ENCODE measurements at places on chromosomes 6 and 20.

GRCh38 chr6:156437121-156437879 is 339.9 kb upstream of the ARID1B start:
- DNase-seq: no peak

DNA sequence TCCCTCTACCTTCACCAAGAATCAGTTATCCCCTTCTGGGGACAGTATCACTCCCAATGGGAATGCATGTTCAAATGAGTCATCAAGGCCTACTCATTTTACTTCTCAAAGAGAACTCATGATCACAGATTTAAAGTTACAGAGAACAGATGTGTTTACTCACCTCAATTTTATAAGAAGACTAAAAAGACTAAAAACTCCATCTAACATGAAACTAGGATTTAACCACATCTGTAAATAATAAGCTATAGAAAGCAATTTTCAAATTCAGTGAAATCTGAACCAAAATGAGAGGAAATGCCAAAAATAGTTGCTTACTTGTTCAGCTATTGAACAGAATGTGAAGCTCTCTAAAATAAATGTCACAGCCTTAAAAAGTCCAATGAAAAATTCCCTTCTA is 300.1 kb upstream of the KCNQ5 start:
- DNase-seq: no peak

GRCh38 chr6:75331151-75331550 is 46.6 kb upstream of the TMEM30A start:
- DNase-seq: no peak

DNA sequence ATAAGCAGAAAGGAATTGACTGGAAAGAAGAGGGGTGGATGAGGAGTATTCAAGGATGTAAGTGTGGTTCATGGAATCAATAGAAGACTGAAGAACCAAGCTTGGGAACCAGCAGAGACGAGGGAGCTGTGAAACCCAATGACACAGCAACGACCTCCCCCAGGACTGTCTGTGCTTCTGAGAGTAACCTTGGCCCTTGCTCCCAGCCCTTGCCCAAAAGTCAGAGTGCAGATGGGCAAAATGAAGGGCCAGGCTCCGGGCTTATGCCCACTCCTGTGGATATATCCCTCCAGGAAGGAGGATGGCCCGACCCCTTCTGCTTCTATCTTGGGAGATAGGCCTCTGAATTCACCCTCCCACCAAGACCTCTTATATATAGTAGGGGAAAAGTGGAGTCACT is 24.9 kb downstream of the FAM50B start:
- no peak for DNase-seq

DNA sequence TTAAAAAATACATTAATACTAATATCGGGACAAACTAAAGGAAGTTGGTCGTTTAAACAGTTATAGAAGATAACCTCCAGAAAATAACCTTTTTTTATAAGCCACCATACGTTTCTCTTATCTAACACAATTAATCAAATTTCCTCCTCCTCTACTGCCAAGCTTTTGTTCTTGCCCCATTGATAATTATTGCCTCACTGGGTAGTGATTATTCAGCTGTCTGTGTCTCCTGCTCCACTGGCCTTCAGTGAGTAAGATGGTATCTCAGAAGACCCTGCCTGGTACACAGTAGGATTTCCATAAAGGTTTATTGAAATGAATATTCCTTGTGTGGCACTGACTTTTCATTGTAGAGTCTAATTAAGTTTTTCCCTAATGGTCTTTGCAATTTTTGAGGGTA is 165.5 kb upstream of the SCGN start:
- DNase-seq: no peak

GRCh38 chr6:149140137-149140909 is 177.2 kb upstream of the TAB2 start:
- no peak for DNase-seq

DNA sequence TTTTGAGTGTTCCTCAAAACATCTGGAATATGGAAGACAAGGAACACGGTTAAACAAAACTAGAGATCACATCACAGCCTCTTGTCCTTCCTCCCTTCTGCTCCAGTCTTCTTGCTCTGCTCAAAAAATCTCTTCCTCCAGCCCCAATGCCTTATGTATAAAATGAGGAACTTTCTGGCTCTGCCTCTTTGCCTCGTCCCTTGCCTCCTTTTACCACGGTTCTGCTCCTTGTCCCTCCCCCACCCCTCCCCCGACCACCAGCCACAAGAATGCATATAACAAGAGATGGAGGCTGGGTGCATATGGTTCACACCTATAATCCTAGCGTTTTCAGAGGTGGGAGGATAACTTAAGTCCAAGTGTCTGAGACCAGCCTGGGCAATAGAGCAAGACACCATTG is 43.6 kb downstream of the PLAGL2 start:
- no peak for DNase-seq

DNA sequence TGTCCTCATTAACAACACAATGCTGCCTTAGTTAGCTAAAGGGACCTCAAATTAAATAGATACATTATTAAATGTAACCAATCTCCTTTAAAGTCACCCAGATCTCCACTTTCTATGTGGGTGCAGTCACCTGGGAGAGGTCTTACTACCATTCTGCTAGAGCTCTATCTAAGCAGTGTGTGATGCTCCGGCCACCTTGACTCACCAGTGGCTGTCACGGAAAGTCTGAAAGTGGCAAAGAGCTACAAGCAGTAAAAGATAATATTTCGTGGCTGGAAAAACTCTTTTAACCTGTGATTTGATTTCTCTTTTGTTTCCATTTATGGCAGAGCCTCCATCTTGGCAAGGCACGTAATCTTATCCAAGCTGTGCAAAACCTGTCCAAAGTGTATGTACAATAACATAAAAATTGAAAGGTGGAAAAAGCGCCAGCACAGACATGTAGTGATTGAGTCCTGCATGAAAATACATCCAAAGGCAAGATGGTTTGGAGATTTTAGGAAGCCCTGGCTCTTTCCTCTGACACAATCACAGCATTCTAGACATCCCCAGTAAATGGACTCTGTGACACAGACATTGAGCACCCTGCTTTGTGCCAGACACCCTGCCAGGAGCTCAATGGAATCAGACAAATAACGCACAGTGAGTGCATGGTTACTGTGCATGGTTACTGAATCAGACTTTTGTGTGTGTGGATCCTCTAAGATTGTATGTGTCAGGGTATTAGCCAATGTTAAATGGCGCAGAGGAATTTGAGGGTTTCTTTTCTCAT is 116.6 kb downstream of the ADAT2 start:
- DNase-seq: no peak

- DNase-seq: no peak
Measured at GRCh38 chr6:112923940-112924587, 576.9 kb downstream of the RFPL4B start.

GRCh38 chr20:58868795-58869194 is 16.3 kb downstream of the GNAS start:
- no peak for DNase-seq

DNA sequence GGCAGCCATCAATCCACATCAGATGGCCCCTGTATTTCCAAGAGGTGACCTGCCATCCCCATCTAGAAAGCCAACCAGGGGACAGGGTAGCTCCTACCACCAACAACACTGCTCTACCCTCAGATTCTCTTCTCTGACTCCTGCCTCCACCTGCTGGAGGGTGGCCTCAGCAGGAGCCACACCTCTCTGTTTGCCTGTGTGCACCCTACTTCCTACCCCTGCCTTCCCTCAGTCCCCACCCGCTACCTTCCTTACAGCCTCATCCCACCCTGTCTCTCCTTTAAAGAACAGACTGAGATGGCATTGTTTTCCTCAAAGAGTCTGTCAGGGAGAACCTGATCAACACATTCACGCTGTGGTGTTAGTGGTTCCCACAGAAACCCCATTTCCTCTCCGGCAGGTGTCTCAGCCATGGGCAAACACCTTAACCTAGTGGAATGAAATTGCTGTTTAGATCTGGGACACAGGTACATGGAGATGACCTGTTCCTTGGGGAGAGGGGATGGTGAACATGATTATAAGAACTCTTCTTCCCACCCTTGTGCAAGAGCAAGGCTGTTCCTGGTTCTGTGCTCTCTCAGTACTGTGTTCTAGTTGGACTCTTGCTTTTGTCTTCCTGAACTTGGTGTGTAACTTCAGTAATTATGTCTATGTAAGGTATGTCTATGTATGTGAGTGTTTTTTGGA is 1.8 kb downstream of the ENTPD6 start:
- DNase-seq: no peak

DNA sequence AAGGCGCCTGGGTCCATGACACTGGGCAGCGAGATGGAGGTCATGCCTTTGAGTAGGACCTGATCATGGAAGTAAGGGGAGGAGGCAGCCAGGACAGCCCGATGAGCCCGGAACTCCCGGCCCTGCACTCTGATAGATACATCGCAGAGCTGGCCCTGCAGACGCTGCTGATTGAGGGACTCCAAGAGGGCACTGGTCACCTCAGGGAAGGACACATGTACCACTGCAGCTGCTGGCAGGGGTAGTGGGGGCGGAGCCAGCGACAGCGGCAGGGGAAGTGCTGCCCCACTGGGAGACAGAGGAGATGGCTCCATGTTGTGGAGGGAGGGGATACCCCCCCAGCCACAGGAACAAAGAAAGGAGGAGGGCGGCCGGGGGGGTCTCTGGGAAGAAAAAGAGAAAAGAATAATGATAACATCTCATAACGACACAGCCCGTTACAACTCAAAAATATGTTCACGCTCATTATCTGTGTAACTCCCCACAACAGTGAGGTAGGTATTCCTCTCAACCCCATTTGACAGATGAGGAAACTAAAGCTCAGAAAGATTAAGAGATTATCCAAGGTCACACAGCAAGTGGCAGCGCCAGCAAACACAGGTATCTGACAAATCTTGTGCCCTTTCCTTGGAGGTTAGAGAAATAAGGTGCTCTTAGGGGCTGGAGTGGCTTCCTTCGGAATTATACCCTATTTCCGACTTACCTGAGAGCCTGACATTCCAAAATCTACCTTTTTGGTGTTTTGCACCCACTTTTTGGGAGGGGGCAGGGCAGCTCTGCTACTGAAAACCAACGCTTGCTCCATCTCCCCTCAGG is 733 bp downstream of the ZBTB22 start:
- DNase-seq: no peak

- no peak for DNase-seq
Measured at GRCh38 chr6:157677235-157677634, 145.8 kb upstream of the SNX9 start.

GRCh38 chr6:148509800-148510581 is 167.4 kb downstream of the SASH1 start:
- peak; percentile 56 for DNase-seq

GRCh38 chr6:149182262-149182661 is 135.2 kb upstream of the TAB2 start:
- peak; percentile 25 for DNase-seq

DNA sequence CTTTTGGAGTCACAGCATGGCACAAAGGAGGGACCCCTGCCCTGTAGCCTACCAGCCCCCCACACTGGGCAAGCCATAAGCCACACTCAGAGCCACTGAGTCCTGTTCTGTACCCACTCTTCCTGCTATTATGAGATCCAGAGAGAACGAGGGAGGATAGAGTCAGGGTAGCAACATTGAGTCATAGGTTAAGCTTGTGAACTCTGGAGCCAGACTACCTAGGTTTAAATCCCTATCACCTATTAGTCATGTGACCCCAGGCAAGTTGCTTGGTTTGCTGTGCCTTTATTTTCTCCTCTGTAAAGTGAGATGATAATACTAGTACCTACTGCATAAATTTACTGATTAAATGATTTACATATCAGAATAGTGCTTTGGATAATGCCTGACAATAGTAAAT is 540 bp downstream of the CNBD2 start:
- no peak for DNase-seq

DNA sequence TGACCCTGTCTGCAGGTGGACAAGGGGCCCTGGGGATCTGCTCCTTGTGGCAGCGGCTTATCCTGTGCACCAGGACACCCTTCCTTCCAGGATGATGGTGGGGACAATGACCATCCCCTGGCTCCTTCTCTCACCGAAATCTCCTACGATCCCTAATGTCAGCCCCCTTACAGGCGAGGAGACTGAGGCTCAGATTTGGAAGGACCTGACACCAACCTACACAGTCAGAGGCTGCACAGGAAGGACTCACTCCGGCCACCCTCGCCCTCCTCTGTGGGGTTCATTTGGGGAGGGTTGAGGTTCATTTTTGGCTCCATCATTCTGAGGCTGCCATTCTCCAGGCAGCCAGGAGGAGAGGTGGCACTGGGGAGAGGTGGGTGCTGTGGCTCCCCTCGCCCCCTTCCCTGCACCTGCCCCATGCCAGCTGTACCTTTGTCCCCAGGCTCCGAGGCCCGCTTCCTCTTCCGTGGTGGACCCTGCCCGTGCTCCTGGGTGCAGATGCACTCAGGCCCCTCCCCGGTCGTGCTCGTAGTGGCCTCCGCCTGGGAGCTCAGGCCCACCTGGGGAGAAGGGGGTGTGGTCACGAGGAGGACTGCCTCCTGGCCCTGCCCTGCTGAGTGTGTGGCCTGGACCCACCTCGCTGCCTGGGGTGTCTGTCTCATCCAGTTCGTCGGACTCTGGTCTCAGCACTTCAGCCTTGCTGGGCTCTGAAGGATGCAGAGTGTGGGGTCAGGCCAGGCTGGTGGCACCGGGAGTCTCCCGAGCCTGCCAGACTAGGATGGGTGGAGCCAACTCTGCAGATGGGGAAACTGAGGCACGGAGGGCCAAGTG is 5.3 kb upstream of the CABLES2 start:
- DNase-seq: no peak

GRCh38 chr20:4109307-4109940 is 94.1 kb upstream of the RNF24 start:
- no peak for DNase-seq

DNA sequence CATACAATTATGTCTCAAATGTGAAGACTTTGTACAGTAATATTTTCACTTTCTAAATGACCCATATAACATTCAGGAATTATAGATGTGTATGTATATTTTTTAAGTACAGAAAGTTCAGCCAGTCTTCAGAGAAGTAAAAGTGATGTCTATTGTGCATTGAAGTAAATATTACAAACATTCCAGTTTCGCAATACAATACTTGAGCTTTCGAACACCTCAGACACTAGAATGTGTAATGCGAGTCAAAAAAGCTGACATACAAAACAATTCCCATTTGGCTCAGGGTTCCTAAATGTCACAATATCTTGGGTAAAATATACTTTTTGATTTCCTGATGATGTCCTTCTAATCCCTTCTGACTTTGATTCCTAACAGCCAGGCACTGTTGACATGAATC is 101.4 kb downstream of the ZNF217 start:
- DNase-seq: no peak

Measured in uterus (tissue), 4 donors.